Activated CD8-positive, alpha-beta memory T cell treated with anti-CD3 and anti-CD28 coated beads for 1 hour (primary cell): ENCODE measurements at places on chromosomes 3 and 15.

DNA sequence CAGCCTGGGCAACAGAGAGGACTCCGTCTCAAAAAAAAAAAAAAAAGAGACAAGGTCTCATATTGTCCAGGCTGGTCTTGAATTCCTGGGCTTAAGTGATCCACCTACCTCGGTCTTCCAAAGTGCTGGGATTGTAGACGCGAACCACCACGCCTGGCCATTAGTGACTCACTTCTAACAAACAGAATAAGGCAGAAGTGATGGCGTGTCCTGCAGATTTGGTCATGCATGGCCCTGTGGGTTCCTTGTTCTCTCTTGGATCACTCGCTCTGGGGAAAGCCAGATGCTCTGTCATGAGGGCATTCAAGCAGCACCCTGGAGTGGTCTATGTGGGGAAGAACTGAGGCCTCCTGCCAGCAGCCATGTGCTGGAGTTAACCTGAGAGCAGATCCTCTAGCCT, 27.4 kb upstream of the TJP1 start:
- no peak for DNase-seq

DNA sequence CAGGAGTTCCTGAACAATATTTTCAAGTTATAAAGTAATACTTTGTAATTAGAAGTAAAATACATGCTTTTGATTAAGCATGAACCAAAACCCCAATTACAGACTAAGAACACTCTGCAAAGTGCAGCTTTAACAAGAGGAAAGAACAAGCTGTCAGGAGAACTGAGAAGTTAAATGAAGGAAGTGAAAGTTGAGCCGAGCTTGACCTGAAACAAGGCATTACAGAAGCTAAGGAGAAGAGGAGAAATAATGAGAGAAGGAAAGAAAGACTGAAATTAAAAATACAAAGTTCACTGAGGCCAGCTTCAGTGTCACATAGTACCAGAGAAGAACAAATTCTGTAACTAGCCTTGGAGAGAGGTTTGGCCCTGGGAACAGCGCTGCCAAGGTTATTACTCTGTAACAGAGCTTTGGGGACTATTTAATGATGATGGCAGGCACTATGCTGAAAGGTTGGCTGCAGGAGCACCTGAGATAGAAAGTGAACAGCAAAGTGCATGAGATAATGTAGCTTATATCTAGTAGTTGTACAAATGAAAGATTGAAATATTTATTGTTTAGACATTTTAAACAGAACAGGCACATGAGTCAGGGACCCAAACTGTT, 241.9 kb upstream of the PEX5L start:
- DNase-seq: no peak

GRCh38 chr3:49377483-49377882, 19.3 kb upstream of the GPX1 start:
- DNase-seq: no peak

DNA sequence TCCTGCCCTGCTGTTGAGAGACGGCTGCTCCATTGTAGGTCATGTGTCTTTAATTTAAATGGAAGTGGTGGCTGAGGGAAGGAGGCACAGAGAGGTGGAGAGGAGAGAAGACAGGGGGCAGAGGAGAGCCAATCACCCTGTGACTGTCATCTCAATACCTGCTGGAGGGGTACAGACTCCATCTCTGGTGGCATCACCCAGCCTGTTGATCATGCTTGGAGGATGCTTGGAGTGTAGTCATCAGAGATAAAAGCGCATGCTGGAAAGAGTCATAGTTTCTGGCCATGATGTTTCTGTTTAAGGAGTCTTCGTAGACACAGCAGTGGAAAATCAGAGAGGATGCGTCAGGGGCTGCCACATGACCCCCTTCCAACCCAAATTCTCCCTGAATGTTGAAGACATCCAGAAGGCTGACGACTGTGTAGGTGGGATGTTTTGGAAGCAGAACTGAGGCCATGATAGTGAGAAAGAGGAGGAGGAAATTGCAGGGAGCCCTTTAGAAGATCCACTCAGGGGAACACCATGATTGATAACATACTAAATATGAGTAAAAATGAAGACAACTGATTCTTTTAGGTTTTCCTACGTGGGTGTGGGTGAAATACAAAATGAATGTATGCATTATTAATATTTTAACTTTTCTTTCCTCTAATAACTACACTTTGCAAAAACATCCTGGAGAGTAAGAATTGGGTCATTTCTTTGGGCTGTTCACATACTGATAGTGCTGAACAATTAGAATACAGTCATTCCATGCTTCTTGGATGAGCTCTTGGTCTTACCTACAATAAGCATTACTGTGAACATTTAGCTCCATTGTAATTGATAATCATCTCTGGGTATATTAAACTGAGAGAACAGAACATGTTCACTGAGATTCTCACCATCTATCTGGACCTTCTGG, 210.6 kb upstream of the ATP10A start:
- no peak for DNase-seq

- DNase-seq: no peak
Observed at GRCh38 chr15:75449585-75450306, 1.7 kb downstream of the SIN3A start.

DNA sequence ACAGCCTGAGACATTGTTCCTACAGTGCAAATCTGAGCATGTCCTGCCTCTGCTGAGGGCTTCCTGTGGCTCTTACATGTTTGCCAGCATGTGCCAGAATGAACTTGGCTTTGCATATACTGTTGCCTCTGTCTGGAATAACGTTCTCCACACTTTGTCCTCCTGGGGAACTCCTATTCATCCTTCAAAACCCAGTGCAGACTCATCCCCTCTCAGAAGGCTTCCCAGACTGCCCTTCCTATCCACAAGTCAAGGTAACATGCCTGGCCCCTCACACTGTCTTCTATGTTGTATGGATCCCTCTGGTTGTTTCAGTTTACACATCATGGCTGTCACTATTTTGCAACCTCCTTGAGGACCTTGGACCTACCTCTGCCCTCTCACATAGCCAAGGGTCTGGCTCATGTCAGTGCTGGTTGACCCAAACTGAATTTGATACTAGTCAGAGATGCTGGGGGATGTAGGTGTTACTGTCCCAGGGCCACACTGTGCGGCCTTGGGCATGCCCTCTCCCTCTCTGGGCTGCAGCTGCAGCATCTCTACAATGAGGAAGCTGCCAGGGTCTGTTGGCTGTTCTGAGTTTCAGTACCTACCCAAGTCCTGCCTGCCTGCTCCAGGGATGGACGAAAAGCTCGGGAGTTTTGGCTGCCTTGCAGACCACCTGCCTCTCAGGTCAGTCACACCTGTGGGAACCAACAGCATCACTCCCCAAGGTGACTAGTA, 29.0 kb upstream of the TSPAN3 start:
- DNase-seq: no peak

DNA sequence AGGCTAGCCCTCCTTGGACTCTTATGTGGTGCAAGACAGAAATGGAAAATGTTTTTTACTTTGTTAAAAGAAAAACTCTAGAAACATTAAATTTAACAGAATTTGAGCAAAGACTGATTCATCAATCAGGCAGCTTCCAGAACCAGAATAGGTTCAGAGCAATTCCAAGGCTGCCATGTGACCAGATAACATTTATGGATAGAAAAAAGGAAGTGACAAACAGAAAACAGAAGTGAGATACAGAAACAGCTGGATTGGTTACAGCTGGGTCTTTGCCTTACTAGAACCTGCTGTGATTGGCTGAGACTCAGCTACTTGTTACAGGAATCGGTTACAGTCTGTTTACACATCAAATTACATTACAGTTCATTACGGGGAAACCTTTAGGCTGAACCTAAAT, 22.5 kb upstream of the OTOL1 start:
- no peak for DNase-seq
